ENCODE measurements at places on chromosomes 2 and 18. TPM values are rescaled to one million over a fixed set of nuclear protein-coding genes. Genes with fewer than 3 reads are reported as not detected.

GRCh38 chr2:235146871-235147565 lies 195.2 kb downstream of the SH3BP4 start:
- peak; percentile 35 for DNase-seq

DNA sequence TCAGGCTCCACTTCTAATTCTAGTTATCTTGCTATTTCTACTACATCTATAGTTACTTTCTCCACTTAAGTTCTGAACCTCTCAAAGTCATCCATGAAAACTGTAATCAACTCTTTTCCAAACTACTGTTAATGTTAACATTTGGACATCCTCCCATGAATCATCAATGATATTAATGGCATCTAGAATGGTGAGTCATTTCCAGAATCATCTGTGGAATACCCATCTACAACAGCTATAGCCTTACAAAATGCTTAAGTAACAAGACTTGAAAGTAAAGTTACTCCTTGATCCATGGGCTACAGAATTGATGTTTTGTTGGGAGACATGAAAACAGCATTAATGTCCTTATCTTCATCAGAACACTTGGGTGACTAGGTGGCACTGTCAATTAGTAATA lies 35.4 kb downstream of the BARD1 start:
- peak; percentile 37 for DNase-seq

- DNase-seq: no peak
These were observed 16.0 kb downstream of the YPEL5 start for GRCh38 chr2:30162806-30163205.

DNA sequence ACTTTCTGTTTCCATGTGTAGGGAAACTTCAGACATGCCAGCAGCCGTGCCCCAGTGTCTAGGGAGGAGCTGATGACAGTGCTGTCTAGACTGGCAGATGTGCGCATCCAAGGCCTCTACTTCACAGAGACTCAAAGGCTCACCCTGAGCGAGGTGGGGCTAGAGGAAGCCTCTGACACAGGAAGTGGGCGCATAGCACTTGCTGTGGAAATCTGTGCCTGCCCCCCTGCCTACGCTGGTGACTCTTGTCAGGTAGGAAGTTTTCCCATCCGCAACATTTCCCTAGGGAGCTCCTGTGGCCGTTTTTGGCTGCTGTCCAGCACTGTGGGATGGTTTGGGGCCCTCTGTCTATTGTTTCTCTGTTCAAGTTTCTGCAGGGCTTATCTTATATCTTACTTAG lies 143.1 kb upstream of the TTC39C start:
- DNase-seq: peak; percentile 33

- DNase-seq: peak; percentile 61
These were observed 3.3 kb downstream of the BOK start for GRCh38 chr2:241561832-241562231.

Gene EVX2
- not detected for total RNA-seq

Gene LIPG
- 0.19 TPM for total RNA-seq

All from LHCN-M2 (cell line).